A172 (cell line): ENCODE measurements at places on chromosomes 16 and 17.

DNA sequence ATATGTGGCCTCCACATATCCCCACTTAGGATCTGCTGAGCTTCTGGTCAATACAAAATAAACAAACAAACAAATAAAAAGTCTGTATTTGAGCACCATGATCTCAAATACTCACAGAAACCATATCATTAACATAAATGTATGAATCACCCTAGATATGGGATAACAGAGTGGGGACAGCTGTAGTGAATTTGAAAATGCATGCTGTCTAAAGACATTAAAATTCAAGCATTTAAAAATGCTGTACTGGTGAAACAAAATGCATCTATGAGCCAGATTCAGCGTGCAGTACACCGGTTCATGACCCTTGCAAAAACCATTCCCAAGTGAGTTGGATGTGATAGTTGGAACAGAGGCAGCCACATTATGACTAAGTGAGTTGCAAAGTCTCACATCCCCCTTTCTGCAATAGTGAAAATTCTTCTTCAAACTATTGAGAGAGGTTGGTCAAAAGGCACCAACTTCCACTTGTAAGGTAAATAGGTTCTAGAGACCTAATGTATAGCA is 12.3 kb downstream of the GRIN2A start:
- no peak for DNase-seq

DNA sequence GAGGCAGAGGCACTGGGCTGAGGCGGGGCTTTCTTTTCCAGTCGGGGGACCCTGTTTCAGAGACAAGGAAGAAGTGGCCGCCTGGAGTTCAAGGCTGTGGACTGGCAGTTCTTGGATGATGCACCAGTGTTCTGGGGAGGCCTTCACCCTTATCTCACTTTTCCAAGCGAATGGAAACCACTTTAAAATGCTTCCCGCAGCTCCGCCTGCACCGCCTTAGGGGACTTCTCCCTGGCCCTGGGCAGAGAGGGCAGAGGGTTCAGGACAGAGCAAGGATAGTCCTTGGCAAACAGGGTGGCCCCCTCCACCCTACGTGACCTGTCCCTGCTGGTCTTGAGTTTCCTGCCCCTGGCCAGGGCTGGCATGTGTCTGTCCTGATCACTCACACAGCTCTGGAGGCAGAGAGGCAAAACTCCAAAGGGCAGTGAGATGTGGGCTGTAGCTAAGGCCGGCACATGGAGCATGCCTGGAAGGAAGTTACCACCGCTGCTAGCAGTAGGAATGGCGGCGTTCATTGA is 20.6 kb downstream of the RTN4RL1 start:
- no peak for DNase-seq

DNA sequence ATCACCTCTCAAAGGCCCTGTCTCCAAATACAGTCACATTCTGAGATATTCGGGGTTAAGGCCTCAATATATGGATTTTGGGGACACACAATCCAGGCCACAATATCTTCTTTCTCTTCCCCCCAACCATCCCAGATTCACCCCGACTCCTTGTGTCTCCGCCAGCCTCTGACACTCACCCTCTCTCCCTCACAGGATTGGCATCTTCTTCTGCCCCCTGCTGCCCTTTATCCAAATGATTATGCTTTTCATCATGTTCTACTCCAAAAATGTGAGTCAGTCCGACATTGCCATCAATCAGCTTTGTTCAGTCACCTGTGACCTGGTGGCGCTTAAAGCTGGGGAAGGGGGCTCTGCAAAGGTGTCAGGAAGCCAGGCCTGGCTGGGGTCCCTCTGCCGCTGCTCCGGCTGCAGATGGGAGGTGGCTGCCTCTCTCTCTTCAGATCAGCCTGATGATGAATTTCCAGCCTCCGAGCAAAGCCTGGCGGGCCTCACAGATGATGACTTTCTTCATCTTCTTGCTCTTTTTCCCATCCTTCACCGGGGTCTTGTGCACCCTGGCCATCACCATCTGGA is 35.1 kb downstream of the GDE1 start:
- DNase-seq: no peak

GRCh38 chr16:47519037-47519436 is 57.9 kb downstream of the PHKB start:
- DNase-seq: no peak

- no peak for DNase-seq
These were observed 258.0 kb upstream of the MYOCD start for GRCh38 chr17:12407495-12408252.

- no peak for DNase-seq
These were observed 54.2 kb downstream of the LDHD start for GRCh38 chr16:75062135-75062975.

- DNase-seq: no peak
These were observed 9.9 kb downstream of the LGALS3BP start for GRCh38 chr17:78969865-78970264.

DNA sequence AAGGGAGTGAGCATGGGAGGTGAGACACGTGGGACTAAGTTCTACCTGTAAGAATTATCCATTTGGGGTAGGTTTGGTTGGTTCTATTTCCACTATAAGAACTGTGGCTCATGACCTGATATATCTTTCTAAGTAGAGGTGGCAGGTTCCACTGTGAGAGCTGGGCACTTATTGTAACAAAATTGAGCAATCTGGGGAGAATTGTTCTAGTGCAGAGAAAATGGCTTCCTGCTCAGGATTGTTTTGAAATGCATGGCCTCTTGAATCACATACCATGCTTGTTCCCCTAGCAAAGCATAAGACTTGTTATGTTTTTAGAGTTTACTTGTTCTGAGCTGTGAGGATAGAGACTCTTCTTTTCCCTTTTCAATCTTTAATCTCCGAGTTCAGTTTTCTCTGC is 125.9 kb downstream of the MAP2K6 start:
- no peak for DNase-seq

GRCh38 chr17:62163847-62164246 is 98.8 kb upstream of the MED13 start:
- no peak for DNase-seq

DNA sequence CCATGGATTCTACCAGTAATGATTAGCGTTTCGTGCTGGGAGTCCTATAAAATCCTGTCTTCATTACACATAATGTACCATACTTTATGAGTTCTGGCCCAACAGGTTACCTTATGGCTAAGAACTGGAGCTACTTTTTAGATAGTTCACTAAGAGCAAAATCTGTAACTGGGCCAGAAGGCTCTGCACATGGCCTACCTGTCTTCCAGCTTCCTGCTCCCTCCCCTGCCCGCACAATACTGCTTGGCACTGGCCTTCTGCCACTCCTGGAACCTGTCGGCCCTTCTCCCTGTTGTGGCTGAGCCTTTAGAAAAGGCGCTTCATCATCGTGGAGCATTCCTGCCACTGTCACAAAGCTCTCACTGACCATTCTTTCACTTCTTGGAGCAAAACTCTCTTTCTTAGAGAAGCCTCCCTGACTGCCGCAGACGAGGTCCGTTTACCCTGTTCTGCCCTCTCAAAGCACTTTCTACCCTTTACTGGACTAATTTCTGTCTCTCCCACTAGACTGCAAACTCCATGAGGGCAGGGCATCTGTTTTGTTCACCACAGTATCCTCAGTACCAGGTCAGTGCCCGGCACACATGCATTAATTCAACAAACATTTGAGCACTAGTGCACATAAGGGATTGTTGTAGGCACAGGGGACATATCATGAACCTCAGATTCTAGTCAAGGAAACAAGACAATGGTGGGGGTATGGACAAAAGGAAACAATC is 116.5 kb downstream of the PARN start:
- no peak for DNase-seq

- peak; percentile 84 for DNase-seq
These were observed 49.4 kb upstream of the GSE1 start for GRCh38 chr16:85563515-85564276.

- DNase-seq: no peak
These were observed 4.8 kb downstream of the DPEP3 start for GRCh38 chr16:67975321-67976105.

DNA sequence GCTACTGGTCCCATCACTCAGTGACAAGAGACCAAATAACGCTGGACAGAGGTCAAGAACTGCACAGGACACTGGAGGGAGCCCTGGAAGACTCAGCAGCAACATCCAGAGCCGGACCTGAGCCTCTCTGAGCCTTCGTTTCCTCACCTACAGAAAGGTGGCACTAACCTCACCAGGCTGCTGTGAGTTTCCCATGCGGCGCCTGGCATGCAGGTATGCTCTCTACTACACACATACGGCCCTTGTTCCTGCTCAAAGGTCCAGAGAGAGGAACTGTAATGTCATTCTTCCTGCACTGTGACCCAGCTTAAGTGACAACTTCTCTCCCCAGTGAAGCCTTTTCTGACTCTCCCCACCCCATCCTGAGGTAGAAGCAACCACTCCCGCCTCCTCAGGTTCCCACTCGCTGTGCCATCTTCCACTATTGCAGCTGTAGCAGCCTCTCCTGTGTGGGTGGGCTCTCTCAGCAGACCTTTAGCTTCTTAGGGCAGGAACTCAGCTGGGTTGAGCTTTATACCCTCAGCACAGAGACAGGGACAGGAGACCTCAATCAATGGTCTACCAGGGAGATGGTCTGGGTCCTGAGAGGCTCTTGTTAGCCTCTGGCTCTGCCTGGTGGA is 43.9 kb upstream of the SREBF1 start:
- DNase-seq: no peak

GRCh38 chr16:56861092-56861610 is 3.9 kb upstream of the SLC12A3 start:
- DNase-seq: peak; percentile 55

- DNase-seq: no peak
These were observed 15.6 kb downstream of the RFWD3 start for GRCh38 chr16:74650966-74651567.

DNA sequence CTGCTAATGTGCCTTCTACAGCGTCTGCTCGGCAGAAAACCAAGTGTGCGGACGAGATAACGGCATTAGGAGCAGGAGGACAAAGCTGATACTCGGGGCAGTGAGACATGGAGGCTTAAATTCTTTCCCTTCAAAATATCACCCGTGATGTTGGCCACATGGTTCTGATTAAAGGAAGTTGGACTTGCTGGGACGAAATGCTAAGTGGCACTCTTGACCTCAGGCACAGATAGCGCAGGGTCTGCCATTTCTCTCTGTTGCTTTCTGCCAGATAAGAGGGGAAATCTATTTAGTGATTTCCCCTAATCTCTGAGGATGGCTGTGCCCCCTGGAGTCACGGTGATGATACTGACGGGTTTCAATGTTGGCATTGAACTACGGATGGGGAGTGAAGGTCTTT is 509.6 kb upstream of the EEF2KMT start:
- DNase-seq: no peak

- DNase-seq: no peak
These were observed 6.7 kb upstream of the DPEP3 start for GRCh38 chr16:67986949-67987348.

GRCh38 chr16:66598111-66598510 is 6.4 kb upstream of the CMTM3 start:
- DNase-seq: no peak

GRCh38 chr17:41654678-41655607 is 30.6 kb upstream of the KRT17 start:
- no peak for DNase-seq

GRCh38 chr16:85568519-85568918 is 44.6 kb upstream of the GSE1 start:
- no peak for DNase-seq

GRCh38 chr17:14202388-14203166 is 34.1 kb downstream of the CDRT15 start:
- no peak for DNase-seq

- DNase-seq: no peak
These were observed 133.9 kb downstream of the SPACA3 start for GRCh38 chr17:33125552-33125950.

DNA sequence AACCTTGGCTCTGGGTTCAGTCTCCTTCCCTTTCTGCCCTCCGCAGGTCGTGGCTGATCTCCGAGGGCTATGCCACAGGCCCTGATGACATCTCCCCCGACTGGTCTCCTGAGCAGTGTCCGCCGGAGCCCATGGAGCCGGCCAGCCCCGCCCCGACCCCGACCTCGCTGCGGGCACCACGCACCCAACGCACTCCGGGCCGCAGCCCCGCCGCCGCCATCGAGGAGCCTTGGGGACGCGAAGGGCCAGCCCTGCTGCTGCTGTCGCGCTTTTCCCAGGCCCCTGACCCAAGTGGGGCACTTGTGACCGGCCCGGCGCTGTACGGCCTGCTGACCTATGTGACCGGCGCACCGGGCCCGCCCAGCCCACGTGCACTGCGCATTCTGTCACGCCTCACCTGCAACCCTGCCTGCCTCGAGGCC is 5.1 kb downstream of the ARMC5 start:
- DNase-seq: no peak

DNA sequence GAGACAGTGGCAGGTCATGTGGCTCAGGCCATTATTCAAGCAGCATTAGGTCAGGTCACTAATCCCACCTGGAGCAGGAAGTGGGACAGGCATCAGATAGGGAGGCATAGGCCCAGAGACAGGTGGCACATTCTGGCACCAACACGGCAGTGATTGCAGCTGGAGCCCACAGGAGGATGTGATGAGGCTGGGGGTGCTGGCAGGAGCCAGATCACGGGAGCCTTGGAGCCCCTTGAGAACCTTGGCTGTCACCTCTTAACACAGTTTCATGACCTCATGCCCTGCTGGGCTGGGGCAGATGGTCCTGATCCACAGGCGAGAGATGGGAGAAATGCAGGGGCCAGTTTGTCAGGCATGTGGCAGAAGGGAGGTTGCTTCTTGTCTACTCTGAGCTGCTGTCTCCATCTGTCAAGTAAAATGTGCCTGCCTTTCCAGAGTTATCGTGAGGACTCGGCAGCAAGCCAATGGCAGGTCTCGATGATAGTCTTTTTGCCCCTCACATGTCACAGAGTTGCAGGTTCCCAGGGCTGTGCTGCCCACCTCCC is 109.6 kb downstream of the CLEC16A start:
- no peak for DNase-seq

- DNase-seq: no peak
These were observed 61.1 kb upstream of the NOL11 start for GRCh38 chr17:67656494-67657203.
